Cortex of kidney (tissue), 1 donor: ENCODE measurements at places on chromosomes 2 and 18.

- DNase-seq, result no peak
Observed at GRCh38 chr2:40554665-40555294, 102.9 kb upstream of the SLC8A1 start.

DNA sequence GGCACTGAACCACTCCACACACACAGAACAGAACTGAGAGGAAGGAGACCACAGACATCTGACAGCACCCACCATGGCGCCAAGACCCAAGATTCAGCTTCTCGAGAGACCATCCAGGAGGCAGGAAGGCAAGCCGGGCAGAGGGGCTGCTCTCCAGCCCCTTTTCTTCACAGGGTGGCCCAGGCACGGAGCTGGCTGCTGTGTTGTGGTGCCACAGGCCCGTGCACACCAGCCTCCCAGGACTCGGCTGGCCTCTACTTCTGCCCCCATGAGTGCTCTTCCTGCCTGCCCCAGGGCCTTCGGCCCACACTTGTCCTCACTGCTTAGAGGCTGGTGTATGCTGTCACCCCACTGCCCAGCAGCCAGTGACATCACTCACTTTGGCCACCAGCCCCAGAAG is 547.6 kb upstream of the RAB6C start:
- no peak for DNase-seq

- DNase-seq, result no peak
Observed at GRCh38 chr18:76875390-76876325, 53.3 kb downstream of the ZNF236 start.

- DNase-seq, result no peak
Observed at GRCh38 chr18:35525795-35526494, 28.2 kb upstream of the INO80C start.

DNA sequence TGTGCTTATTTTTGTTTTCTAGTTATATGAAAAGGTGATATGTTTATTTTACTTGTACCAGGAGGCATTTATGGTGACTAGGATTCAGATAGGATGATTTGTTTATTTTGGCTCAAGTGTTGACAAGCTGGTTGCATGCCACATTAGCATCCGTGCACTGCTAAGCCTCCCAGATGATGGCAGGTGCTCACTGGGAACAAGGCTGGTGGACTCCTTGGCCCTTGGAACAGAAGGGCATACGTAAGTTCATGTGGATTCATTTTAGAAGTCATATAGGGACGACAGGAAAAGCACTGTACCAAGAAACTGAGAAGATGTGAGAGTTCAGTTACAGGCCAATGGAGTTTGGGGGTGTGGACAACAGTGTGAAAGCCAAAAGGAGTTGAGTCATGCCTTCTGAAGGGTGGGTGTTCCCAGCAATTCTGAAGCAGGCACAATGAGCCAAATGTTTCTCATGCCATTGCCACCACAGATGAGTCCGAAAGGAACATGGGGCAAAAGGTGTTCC is 166.2 kb downstream of the PHLPP1 start:
- no peak for DNase-seq

DNA sequence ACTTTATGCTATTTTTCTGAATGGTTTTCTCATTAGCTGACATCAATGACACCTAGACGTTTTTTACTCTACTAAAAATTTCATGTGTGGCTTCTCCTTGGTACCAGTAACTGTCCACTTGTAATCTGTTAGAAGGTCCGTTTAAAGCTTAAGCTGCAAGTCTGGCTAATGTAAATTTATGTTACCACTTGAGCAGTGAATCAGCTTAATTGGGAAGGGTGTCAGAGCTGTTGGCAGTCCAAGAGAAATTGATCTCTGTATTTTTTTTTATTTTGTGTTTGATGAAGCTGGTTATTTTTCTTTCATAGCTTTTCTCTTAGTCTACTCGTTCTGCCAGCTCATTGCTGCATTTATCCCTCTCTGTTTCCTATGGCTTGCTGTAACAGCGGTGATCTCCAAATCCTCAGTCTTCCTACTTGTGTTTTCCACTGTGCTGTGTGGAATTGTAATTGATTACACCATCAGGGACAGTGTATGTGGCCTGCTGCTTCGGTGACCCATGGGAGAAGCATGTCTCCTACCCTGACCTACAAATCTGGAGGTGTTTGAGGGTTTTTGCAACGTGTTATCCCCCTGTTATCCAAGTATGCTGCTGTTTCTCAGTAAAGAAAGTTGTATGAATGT is 724.2 kb upstream of the REG3G start:
- no peak for DNase-seq

DNA sequence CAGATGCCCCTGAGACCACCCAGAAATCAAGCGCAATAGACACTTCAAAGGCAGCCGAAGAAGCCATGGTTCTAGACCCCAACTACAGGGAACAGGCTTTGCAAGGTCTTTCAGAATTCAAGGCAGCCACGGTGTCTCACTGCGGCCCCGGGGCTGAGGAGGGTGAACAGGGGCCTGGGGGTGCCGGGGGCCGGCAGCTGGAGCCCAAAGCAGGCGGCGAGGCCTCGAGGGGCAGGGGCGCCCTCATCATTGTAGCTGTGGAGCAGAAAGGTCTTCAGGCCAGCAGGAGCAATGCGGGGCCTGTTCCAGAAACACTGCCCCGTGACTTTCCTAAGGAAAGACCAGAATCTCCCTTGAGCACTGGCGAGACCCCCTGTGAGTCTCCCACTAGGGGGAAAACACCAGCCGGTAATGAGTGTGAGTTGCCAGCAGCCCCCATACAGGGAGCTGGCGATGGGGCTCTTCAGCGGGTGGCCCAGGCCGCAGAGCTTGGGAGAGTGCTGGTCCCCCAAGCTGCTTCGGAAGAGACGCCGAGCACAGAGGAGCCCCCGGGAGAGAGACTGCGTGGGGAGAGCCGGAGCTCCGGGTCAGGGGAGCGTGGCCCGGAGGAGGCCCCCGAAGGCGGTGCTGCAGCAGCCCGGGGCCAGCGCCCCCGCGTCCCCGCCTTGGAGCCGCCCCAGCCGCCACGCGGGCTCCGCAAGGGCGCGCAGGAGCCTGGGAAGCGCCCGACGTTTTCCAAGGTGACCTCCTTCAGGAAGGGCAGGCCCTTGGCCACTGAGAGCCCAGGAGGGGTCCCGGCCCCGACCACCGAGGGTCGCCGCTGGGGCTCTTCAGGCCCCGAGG is 79.1 kb downstream of the ARHGEF4 start:
- DNase-seq, result no peak

DNA sequence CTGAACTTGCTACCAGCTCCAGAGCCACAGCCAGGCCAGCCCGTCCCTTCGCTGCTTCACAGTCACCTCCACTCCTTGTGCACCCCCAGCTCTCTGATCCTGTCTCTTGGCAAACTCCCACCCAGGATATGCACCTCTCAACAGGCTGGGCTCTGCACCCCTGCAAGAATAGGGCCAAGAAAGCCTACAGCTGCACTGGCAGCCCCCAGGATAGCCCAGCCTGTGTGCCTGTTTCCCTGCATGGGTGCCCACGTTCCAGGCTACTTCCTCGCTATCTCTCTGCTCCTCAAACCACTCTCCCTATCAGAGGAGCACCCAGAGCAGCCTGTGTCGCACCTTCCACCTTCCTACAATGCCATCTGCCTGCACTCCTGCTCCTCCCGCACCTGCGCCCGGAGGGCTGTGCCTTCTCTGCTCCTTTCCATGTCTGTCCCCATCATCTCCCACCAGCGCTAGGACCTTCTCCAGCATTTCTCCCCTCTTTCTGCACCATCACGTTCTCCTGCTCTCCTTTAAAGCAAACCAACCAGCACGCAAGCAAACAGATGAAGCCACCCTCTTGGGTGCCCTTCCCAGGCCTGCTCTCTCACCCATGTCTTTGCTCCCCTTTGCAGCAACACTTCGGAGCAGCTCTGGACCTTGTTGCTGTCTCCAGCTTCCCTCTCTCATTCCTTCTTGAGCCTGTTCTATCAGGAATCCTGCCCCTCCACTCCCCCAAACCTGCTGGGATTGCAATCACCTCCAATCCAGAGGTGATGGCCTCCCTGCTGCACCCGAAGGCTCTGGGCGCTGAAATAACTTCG is 313.2 kb upstream of the HS6ST1 start:
- no peak for DNase-seq
